NCI-H1105 treated with DMSO at 0.1 percent for 48 hours (cell line): ENCODE measurements at places on chromosomes 5 and 9.

DNA sequence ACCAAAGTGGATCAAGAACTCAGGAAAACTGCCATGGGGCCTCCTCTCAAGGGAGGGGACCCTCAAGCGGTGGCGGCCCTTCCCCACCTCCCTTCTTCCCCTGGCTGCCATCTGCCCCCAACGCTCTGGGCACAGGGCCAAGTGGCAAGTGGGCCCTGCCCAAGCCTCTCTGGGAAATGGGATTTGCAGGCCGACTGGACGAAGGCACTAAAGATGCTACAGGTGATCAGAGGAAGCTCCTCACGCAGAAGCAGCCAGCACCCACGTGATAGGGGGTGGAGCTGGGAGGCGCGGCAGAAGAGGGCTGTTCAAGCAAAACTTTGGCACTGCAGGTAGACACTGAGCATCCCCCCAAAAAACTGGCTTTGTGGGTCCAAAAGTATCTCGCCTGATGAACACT, 52.7 kb upstream of the UBTD2 start:
- peak; percentile 42 for DNase-seq

DNA sequence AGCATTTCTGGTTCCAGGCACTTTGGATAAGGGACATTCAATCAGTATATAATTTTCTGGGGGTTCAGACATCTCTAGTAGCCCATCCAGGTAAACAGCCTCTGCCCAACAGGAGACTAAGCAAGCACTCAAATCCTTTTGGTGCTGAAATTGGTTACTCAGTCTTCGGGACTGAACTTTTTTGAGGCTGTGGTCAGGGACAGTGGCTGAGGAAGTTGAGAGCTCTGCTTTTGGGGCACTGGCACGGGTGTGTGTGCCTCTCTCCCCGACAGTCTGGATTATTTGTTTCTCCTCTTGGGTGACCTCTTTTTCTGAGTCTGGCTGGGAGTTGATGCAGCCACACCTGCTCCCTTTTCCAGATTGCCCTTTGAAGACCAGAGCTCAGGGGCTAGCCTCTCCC, 47.6 kb downstream of the ACER2 start:
- DNase-seq: no peak

- peak; percentile 88 for DNase-seq
Measured at GRCh38 chr9:107489687-107490605, at the start of gene KLF4. KLF4 (minus strand) TSS chr9:107489769; CDS start chr9:107489172, 597 bp downstream.

DNA sequence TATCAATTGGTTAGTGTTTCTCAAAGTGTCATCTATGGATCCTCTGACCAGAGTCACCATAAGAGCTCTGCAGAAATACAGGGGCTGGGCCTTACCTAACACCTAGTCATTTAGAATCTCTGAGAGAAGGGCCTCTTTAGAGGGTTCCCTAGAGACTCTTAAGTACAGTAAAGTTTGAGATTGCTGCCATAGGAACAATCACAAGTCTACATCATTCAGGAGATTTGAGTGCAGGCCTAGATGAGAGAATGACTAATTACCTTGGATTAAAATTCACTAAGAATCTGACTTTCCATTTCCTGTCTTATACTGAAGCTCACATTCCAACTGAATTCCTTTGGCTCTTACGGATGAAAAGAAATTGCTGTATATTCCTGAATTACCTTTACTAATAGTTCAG, 182.1 kb upstream of the PTGER4 start:
- DNase-seq: no peak

GRCh38 chr5:148378670-148379069, 5.1 kb upstream of the FBXO38 start:
- no peak for DNase-seq
